ENCODE measurements at places on chromosomes 12 and 14.

- no peak for DNase-seq
Observed at GRCh38 chr12:49121047-49121696, 10.0 kb downstream of the TUBA1B start.

GRCh38 chr14:96191353-96191752, 13.3 kb upstream of the BDKRB2 start:
- no peak for DNase-seq

DNA sequence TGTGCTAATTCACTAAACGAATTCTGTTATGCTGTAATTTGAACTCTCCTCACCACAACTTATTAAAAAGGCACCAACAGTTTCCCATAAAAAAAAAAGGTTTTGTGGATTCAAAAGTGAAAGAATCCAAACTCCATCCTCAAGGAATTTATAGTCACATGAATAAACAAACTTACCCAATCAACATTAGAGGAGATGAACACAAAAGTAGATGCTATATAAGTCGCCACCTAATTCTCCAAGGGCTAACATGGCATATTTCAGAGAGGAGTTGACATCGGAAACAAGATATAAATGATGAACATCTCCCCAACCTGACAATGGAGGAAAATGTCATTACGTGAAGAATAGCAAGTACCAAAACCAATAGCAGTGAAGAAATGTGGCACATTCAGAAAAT, 265.5 kb upstream of the PRKD1 start:
- no peak for DNase-seq

GRCh38 chr14:39060818-39061437, 42.1 kb downstream of the SEC23A start:
- no peak for DNase-seq

- peak; percentile 2 for DNase-seq
Observed at GRCh38 chr12:27277846-27278260, 33.8 kb downstream of the STK38L start.

DNA sequence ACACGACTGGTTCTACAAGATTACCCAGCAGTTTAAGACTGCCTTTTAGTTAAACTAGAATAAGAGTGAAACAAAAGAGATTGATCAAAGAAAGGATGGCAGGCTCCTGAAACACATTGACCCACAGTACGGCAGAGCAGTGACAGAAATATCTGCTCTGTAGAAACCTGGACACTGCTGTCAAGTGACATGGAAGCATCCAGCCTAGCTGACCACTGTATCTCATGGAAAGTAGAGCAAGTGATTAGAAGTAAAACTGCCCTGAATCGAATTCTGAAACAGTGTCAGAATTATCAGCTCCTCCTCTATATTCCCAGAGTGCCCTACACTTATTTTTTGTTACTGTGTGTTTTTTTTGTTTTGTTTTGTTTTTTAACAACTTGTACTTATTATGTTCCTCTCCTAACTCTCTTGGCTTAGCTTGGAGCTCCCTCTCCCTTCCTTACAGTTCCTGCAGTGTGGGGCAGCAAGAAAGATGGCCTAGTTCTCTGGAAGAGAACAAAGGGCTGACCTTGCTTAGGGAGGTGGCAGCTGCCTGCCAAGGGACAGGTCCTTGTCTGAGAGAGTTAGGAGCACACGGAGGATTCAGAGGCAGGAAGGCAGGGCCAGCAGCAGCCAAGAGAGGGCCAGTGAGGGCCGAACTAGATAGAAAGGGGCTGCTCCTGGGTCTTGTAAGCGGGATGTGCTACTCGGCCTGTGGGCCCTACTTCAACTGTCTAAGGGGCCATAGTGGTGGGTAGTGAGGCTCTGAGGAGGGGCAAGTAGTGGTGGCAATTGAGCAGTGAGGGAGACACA, 97.2 kb downstream of the PTPRR start:
- no peak for DNase-seq

- DNase-seq = no peak
Observed at GRCh38 chr14:74429991-74430390, 4.0 kb upstream of the SYNDIG1L start.
